ENCODE measurements at places on chromosomes 3 and 15.

GRCh38 chr15:86164232-86164898 is 84.7 kb downstream of the AGBL1 start:
- DNase-seq, result no peak

GRCh38 chr3:61080737-61081445 is 170.4 kb downstream of the FHIT start:
- DNase-seq, result no peak

DNA sequence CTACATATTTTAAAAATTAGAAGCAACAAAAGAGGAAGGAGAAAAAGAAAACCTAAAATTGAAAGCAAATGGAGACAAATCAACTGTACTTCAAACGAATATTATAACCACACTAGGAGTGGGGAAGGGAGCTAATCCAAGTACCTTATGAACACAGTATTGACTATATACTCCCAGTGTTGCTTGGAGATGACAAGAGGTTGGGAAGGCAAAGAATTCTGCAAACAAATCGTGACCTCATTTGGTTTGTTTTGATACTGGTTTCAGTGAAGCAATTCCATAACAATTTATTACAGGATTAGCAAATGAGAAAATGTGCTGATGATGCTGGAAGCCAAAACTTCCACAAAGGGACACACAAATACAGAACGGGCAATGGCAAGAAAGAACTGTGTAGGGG is 268.1 kb downstream of the ULK4 start:
- DNase-seq, result no peak

GRCh38 chr15:61336026-61336638 is 107.0 kb upstream of the RORA start:
- DNase-seq, result no peak

DNA sequence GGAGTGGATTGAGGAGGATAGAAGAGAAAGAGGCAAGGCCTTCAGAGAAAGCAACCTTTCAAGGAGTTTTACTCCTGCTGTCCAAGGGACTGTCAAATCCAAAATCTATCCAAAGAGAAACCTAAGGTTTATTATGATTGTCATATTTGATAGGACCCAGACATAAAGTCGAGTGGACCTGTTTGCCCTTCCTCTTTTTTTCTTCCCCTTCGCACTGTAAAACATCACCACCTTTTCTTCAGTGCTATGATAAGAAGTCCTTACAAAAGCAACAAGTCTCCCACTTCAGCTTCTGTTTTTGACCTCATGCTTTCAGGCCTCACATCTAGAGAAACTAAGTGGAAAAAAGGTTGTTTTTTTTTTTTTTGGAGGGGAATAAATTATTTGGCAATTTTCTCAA is 73.0 kb downstream of the TRPC1 start:
- DNase-seq, result no peak

- DNase-seq, result peak; percentile 50
These were observed 79.3 kb downstream of the ATP10A start for GRCh38 chr15:25783607-25784540.

- no peak for DNase-seq
These were observed 33.1 kb upstream of the LIPC start for GRCh38 chr15:58398643-58399042.

DNA sequence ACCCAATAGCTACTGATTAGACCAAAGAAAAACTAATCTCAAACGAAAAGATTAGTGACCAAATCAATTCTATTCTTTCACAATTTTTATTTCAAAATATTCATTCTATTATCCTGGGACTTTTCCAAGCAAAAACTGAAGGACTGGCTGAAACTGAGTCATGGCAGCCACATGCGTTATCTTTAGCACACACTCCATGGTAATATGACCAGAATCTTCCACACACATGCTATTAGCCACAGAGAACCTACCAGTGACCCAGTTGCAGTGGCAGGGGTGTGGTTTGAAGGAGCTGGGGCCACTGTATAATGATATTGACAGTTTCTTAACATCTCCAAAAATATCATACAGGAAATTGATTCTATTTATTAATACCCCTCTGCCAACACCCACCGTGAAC is 154.8 kb upstream of the ABI3BP start:
- no peak for DNase-seq

DNA sequence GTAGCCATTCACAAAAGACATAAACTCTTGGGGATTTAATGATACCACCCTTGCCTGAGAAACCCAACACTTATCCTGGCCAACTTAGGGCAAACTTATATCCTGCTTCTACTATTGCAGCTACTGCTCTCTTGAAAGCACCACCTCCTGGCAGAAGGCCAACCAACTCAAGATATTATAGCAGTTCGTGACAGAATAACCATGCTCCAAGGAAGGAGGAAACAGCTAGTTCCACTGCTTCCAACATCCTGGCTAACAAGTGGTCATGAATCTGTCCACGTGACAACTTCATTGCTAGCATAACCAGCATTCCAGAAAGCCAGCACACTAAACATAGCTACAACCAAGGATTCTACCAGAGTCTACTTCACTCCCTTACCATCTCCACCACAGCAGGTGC is 1037.5 kb downstream of the TBL1XR1 start:
- peak; percentile 80 for DNase-seq

- peak; percentile 50 for DNase-seq
These were observed 107.6 kb downstream of the PEX5L start for GRCh38 chr3:179929091-179929529.
